ENCODE measurements at places on chromosomes 13 and 19.

GRCh38 chr13:105153611-105154010 lies 1381.9 kb downstream of the EFNB2 start:
- DNase-seq, result peak; percentile 69

DNA sequence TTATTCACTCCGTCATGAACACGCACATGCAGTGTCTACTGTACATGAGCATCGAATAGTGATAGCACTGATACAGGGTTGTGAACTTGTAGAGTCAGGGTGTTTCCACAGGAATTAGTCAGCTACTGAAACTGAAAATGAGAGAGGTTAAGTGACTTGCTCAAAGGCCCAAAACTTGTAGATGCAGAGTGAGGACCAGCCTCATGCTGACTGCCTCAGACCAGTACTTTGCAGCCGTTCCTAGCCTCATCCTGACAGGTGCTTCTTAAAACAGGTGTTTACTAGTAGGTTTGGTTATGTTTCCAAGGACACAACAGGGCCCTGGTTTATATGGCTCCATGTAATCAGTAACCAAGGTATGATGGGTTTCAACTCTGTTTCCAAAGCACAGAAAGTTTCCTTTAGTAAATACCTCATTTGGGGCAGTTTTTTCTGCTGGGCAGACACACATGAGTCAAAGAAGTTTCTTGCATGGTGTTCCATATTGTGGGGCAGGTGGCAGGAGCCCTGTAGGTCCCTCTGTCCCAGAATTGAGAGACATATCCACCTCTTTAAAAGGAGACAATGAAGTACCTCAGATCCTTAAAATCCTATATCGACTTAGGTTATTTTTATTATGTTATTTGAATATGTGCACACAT lies 16.0 kb downstream of the FGF9 start:
- no peak for DNase-seq

GRCh38 chr19:1098177-1099051 lies 3.2 kb upstream of the POLR2E start:
- DNase-seq, result peak; percentile 25

DNA sequence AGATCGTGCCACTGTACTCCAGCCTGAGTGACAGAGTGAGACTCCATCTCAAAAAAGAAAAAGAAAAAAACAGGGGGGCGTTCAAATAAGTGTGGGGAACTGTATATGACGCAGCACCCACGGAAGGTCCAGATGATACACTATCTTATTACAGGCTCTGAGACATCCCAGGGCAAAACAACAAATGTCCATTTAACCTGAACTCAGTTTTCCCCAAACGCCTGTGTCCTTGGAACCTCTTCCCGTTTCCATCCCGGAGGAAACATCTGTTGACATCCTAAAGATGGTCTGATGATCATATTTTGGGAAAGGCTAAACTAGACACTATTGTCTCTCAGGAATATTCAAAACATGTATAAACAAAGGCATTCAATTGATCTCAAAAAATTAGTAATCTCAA lies 72.4 kb downstream of the COL4A1 start:
- no peak for DNase-seq

- peak; percentile 96 for DNase-seq
Observed at GRCh38 chr19:57814505-57815246, at the start of gene ZNF552. Gene ZNF552, minus strand, starts transcription at chr19:57814913. Its CDS starts 170 bp downstream, at chr19:57814743.

DNA sequence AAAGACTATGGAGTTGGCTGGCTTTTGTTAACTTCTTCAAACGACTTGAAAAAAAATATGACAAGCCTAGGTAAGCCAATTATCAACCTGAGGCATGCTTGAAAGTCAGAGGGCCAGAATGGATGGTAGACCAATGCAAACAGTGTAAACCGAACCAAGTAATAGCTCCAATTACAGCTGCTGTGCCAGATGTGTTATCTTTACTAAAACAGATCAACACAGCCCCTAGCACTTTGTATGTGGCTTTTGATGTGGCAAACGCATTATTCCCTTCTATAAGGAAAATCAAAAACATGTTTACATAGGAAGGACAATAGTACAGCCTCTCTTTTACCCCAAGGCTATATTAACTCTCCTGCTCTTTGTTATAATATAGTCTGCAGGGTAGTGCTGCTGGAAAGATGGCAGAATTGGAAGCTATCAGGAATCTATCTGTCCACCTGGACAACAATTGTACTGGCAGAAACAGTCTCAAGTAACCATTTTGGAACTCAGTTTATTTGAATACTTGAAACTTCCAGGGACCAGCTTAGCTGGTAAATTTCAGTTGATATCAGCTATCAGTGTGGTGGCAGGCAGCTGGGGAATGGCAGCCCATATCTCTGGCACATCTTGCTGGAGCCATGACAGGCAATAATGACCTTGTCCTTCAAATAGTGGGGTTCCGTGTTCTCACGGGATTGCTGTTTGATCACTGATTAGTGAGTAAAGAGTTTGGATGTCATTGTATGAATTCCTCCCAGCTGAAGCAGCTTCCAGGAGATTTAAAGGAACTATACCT lies 144.4 kb upstream of the WASF3 start:
- no peak for DNase-seq

GRCh38 chr19:35596366-35596999 lies 10.5 kb downstream of the PMIS2 start:
- no peak for DNase-seq

DNA sequence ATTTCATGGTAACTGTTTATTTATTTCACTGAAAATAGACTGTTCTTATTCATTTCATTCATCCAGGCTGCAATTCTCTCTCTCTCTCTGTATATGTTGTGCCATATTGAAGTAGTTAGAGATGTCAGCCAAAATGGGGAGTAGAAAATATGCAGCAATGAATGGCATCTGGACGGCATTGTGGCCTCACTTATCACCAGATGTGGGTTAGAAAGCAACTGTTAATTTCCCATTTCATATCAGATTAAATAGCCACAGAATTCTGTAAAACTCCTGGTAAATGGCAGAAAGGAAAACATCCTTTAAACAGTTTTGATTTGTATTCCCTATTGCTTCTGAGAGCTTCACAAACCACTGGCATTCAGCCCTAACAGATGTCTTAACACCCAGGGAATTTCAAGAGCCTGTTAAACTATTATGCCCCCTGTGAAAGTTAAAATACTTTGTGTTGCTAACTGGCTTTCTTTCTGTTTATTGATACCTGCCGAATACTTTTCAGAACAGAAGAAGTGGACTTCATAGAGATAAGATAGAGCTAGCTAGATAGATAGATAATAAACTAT lies 1763.3 kb upstream of the MIR17HG start:
- peak; percentile 0 for DNase-seq

DNA sequence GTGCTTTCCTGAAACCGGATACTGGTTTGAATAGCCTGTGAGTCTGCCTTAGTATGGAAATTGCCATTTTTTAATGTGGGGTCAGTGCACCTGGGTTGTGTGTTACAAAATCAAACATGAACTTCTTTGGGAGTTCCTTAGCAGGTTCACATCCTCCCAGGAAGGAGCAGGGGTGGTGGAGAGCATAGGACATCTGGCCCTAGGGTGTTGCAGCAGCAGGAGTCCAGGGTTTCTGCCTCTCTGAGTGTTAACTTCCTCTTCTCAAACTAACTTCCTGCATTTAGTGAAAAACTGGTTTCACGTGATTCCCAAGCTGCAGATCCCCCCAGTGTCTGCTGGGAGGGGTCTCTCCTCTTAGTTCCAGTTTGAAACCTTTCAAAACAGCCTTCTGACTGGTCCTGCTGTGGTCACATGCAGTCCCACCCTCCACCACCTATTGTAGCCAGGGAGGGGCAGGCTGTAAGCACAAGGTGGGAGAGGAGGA lies 7.2 kb downstream of the RNASEH2B start:
- DNase-seq, result no peak

DNA sequence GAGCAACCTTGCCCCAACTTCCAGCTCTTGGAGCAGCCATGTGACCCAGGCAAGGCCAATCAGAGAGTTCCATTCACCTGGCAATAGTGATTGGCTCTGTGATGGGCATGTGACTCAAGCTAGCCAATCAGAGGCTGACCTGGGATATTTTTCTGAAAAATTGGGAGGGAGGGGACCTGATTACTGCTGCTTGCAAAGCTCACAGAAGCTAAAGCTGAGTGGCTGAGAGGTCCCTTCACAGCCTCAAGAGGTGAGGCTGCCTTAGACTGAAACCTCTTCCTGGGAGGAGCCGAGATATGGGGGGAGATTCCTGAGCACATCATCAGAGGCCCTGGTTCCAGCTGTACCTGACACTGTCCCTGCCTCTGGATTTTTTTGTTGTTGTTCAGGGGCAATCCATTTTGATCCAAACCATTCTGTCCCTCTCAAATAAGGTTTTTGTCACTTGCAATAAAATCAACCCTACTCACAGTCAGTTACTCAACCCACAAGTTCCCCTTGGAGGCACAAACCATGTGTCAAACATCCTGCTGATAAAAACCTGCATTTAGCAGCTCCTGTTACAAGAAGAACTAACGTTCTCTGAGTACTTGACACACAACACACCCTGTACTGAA lies 4.8 kb downstream of the CIB3 start:
- DNase-seq, result no peak

- no peak for DNase-seq
Observed at GRCh38 chr19:32661318-32661717, 13.7 kb downstream of the ANKRD27 start.

- DNase-seq, result no peak
Observed at GRCh38 chr19:55212447-55212846, 3.1 kb upstream of the PTPRH start.
